ENCODE measurements at places on chromosomes 13 and 19.

- no peak for DNase-seq
These were observed 4.5 kb downstream of the DBP start for GRCh38 chr19:48632692-48633147.

GRCh38 chr13:39777527-39778061, 122.1 kb downstream of the COG6 start:
- DNase-seq = no peak

DNA sequence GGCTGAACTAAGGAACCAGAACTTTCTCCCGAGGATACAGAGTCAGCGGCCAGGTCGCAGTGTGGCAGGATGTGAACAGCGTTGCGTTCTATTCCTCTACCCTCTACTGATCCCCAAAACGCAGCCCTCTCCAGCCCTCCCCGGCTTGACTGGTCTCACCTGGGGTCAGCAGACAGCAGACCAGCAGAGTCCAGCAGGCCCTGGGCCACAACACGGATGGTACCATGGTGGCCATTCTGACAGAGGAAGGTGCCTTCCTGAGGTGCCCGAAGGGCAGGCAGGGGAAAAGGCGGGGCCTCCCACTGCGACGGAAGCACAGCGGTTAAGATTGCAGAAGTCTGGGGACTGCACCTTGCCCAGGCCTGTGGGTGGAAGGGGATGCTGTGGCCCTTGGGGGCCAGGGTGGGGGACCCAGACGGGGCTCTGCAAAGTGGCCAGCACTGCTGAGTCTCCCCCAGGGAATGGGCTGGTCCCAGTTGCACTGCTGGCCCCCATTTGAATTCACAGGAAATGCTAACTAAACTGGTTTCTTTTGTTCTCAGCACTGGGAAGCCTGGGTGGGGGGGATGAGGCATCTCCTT, at the start of gene ICAM3:
ICAM3 (minus strand) TSS at position 245 of the 581 bp plus-strand sequence; CDS start at position 235, 10 bp downstream.
- DNase-seq = no peak

GRCh38 chr19:28332351-28332750, 880.6 kb downstream of the UQCRFS1 start:
- no peak for DNase-seq

DNA sequence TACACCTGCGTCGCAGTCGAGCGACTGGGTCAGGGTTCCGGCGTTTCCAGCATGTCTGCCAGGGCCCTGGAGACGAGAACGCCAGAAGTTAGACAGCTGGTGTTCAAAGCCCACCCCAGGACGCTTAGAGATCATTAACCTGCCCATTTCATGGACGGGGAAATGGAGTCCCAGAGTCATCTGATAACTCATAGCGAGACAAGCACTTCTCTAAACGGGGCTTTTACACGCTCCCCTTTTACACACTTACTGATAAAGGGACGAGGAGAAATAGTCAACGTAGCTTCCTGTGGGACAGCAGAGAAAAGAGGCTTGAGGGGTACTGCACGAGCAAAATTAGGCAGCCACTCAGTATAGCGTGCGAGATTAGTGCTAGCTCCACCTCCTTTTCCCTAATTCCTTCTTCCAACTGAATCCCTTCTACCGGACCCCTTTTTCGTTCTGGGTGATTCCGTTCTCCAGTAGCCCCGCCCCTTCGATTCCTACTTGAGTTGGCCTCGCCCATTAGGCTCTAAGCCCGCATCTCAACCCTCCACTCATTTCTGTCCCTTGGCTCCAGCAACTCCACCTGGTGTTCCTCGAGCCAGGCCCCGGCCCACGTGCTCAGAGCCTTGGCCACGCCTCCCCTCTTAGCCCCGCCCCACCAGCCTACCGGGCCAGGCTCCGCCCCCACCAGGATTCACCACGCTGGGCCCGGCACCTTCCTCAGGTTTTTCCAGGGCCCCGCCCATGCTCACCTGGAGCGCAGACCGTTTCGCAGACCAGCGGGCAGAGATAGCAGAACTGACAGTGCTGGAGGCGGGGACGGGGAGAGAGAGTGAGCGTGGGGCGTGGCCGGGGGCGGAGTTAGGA, 3.7 kb downstream of the HRC start:
- no peak for DNase-seq
